ENCODE measurements at places on chromosomes 6 and 20. TPM values are rescaled to one million over a fixed set of nuclear protein-coding genes. Genes with fewer than 3 reads are reported as not detected.

GRCh38 chr6:77512554-77512953 lies 49.3 kb upstream of the HTR1B start:
- DNase-seq: no peak

GRCh38 chr6:149331871-149332270 lies 14.4 kb downstream of the TAB2 start:
- DNase-seq: no peak

GRCh38 chr20:19943061-19943521 lies 74.1 kb upstream of the NAA20 start:
- DNase-seq: no peak

LHFPL5 gene
- not detected for total RNA-seq

PRPH2 gene
- 0.30 TPM for total RNA-seq

DNA sequence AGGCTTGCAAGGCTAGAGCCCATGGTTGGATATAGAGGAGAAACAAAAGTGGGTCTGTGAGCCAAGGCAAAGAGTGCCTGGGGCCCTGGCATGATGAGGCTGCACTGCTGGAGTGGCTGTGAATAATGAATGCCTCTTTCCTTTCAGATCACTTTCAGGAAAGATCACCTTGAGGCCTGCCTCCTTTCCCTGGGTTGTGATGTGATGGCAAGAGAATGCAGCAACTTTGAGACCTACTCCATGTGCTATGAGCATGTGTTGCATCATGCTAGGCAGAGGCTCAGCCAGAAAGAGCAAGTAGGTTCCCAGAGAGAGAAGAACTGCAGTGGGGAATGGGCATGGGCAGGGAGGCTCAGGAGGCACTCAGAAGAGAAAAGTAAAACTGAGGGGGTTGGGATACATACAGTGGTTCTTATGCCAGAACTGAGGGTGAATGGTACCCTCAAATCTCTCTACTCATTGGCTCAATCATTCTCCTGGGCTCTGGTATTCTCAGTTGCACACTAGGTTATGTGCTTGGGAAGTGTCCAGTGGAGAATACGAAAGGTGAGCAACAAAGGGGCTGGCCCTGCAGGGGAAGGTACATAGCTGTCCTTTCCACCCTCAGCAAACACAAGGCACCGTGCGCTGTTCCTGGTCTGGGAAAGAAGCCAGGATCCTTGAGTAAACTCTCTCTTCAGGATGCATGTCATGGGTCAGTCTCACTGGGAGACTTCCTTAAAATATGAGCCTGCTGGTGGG lies 45.9 kb downstream of the CD164 start:
- DNase-seq: no peak

- DNase-seq: peak; percentile 69
These were observed 636 bp upstream of the EEF1A1 start for GRCh38 chr6:73521351-73521985.

GRCh38 chr6:135114355-135115145 lies 59.9 kb upstream of the HBS1L start:
- DNase-seq: no peak

GRCh38 chr6:162922563-162923166 lies 194.9 kb downstream of the PACRG start:
- no peak for DNase-seq

BPIFB4 gene
- not detected for total RNA-seq

DNA sequence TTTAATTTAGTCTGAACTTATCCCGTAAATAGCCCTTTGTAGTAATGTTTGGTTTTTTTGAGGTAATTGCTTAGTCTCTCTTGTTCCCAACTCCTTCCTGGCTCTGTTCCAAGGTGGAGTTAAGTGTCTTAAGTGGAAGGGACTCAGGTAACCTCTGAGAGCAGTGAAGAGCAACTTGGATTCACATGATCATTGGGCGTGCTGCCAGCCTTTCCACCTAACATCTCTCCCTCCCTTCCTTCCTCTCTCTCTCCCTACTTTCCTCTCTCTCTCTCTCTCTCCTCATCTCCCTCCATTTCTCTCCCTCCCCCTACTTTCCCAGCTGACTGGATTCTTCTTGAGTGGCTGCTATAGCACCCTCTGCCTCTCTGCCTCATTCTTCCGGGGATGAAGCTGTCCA lies 232.9 kb upstream of the SASH1 start:
- DNase-seq: no peak
